Left lung (tissue), 14 donors: ENCODE measurements at places on chromosomes 2 and 18. TPM values are rescaled to one million over a fixed set of nuclear protein-coding genes. Genes with fewer than 3 reads are reported as not detected.

GPR39 gene
- polyA plus RNA-seq = 3.9 TPM

TFCP2L1 gene
- polyA plus RNA-seq = 3.5 TPM

NTSR2 gene
- not detected for polyA plus RNA-seq

ADRA2B gene
- 1.4 TPM for polyA plus RNA-seq

MAP4K4 gene
- 127 TPM for polyA plus RNA-seq

FBXO11 gene
- 90.8 TPM for polyA plus RNA-seq

DPY30 gene
- polyA plus RNA-seq = 71.5 TPM

C2orf81 gene
- 5.7 TPM for polyA plus RNA-seq

RAB31 gene
- polyA plus RNA-seq = 39.7 TPM

MC2R gene
- 0.29 TPM for polyA plus RNA-seq

ADD2 gene
- polyA plus RNA-seq = 6.8 TPM

ZBTB14 gene
- polyA plus RNA-seq = 22.3 TPM

ADAM17 gene
- polyA plus RNA-seq = 43.5 TPM

EHBP1 gene
- polyA plus RNA-seq = 38.3 TPM

NXPH2 gene
- 1.1 TPM for polyA plus RNA-seq

TMEM163 gene
- polyA plus RNA-seq = 7.7 TPM
